ENCODE measurements at places on chromosomes 3 and 15.

DNA sequence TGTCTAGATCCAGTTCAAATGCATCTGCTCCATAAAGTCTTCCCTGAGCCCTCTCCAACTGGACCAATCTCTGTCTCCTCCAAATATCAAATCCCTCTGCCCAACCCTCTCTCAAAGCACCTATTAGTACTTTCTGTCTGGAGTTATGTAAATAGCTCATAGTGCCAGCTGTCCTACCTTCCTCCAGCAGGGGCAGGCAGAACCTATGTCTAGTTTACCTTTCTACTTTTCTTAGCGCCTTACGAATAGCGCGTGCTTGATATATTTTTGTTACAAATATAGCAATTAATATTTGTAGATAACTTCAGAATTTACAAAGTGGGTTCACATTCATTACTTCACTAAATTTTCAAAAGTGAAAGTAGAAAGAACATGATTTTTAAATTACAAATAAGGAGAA lies 14.0 kb upstream of the CCDC80 start:
- DNase-seq = no peak

- no peak for DNase-seq
Measured at GRCh38 chr3:157523814-157524213, 20.6 kb upstream of the VEPH1 start.

GRCh38 chr15:82730022-82730530 lies 20.4 kb upstream of the AP3B2 start:
- no peak for DNase-seq

GRCh38 chr3:47409688-47410416 lies 29.0 kb downstream of the PTPN23 start:
- no peak for DNase-seq

- no peak for DNase-seq
Measured at GRCh38 chr3:70829092-70829491, 516.7 kb upstream of the MDFIC2 start.

GRCh38 chr15:92583096-92584034 lies 72.2 kb downstream of the FAM174B start:
- DNase-seq = no peak

- DNase-seq = no peak
Measured at GRCh38 chr3:51687431-51688205, 16.6 kb downstream of the TEX264 start.

DNA sequence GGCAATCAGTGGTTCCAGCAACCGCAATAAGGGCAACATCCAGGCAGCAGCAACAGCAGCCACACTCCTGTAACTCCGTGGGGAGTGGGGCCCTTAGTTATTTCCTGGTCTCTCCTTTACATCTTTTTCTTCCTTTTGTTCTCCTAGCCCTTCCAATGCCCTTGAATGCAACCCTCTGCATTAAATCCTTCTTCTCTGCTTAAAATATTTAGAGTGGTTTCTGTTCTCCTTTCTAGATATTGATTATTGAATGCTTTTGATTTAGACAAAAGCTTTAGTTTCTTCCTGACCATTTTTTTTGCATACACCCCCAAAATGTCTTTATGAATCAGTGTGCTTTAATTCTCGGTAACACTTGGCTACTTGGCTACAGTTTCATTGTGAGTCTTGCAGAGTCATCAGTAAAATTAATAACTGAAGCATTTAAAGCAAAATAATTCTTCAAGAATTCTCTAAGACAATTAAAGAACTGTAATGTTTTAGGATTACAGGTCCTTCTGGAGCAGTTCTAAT lies 586.1 kb downstream of the MECOM start:
- DNase-seq = no peak

DNA sequence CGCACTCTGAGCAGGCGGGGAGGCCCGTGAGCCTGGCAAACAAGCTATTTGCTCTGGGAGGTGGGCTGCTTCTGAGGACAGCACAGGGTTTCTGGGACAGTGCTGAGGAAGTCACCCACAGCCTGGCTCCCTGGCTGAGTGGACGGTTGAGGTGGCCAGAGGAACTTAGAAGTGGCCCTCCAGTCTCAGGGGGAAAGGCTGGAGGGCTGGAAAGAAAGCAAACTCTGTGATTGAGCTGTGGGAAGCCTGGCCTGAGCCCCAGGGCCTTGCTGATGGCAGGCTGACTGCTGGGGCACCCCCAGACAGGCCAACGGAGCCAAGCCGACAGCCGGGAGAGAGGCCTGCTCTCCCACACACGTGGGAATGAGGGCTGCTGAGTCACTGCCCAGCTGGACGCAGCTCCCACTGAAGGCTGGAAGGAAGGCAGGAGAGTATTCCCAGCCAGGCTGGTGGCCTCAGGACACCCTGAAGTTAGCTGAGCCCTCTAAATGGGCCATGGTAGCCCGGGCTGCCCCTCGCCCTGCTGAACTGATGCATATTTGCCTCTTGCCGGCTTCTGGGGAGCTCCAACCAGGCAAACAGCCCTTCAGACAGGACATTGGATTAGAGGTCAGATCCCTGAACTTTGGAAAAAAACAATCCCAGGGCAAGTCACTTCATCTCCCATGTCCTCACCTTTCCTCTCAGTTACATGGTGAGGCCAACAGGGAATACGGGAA lies 98.0 kb upstream of the TLE3 start:
- no peak for DNase-seq

- DNase-seq = no peak
Measured at GRCh38 chr3:52217409-52217805, 8.0 kb downstream of the TLR9 start.

- DNase-seq = no peak
Measured at GRCh38 chr3:127817406-127817841, 4.9 kb downstream of the MGLL start.

- DNase-seq = no peak
Measured at GRCh38 chr3:169387751-169388696, 275.5 kb downstream of the MECOM start.

GRCh38 chr15:78035861-78036476 lies 41.5 kb downstream of the TBC1D2B start:
- DNase-seq = no peak

- no peak for DNase-seq
Measured at GRCh38 chr15:68427366-68427765, 4.6 kb downstream of the ITGA11 start.

DNA sequence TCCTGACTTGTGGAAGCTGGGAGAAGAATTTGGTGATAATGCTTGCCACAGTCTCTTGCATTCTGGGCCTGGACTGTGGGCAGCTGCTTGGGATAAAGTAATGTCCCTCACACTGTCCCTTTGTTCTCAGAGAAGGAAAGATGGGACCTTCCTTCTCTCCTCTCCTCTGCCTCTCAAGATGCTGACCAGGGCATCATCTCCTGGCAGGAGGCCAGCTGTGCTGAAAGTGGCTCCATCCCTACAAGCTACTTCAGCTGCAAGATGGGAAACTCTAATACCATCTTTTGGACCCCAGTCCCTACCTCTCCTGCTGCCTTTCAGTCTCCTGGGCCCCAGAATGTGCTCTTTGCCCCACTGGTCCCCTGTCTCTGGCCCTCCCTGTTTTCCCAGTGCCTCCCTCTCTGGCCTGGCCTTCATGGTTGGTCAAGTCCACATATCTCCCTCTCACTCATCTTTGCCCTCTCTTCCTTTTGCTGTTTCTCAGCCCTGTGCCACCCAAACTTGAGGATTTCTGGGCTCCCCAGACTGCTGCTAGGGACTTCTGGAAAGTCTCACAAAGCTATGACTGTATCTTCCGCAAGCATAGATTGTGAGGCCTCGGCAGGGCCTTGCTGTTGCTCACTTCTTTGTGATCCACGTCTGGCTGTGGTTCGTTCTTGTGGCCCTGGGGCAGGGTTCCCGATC lies 7.1 kb upstream of the SLC6A20 start:
- no peak for DNase-seq

GRCh38 chr3:19348941-19349564 lies 200.7 kb downstream of the KCNH8 start:
- DNase-seq = no peak

DNA sequence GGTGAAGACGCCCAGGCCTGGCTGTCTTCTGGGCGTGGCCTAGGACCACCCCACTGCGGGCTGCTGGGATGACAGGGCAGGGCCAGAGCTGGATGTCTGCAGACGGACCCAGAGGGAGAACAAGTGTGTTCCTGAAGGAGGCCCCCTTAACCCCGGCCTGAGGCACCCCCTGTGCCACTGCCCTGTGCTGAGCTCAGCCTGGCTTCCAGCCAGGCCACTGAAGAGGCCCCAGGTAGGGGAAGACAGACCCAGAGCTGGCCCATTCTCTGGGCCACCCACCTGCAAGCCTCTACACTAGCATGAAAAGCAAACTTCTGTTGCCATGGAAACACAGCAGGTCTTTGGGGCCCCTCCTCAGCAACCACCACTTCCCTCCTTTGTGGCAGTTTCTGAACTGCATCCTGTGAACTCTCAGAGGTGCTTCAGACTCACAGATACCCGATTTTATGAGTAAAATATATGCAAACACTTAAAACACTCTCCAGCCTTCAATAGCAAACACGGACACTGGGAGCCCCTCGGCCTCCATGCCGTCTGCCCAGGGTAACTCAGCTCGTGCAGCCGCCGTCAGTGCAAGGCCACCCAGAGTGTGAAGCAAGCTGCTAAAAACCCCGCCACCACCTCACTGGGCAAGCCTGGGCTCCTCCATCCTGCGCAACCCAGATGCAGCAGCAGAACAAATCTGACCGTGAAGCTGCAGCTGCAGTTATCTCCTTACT lies 42.5 kb downstream of the CMTM6 start:
- DNase-seq = peak; percentile 76

- no peak for DNase-seq
Measured at GRCh38 chr15:35173444-35174118, 88.5 kb upstream of the NANOGP8 start.

DNA sequence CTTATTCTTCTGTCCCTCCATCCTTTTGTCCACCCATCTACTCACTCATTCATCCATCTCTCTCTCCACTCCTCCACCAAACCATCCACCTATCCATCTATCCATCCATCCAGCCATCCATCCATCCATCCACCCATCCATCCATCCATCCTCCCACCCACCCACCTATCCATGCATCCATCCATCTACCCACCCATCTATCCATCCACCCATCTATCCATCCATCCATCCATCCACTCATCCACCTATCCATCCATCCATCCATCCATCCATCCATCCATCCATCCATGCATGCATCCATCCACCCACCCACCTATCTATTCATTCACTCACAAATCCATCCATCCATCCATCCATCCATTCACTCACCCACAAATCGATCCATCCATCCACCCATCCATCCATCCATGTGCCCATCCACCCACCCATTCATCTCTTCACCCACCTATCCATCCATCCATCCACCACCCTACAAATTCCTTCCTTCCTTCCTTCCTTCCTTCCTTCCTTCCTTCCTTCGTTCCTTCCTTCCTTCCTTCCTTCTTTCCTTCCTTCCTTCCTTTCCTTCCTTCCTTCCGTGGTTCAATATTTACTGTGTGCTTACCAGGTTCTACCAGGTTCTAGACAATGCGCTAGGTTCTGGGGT lies 17.3 kb downstream of the ATP2B2 start:
- no peak for DNase-seq

DNA sequence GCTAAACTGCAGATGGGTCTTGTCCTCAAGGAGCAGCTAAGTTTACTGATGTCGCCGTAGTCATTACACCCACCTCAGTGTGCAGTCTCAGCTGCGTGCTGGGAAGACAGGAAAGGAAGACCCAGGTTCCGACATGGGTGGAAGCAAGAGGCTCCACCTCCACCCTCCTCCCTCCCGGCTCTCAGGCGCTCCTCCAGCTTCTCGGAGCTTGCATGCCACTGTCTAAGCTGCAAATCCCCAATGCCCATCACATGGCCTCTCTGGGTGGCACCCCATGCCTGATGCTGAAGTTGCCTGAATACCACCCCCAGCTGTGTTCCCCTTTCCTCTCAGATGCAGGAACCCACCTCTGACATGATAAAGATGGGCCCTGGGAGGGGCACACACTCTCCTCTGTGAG lies 58.5 kb downstream of the MGLL start:
- DNase-seq = no peak

- no peak for DNase-seq
Measured at GRCh38 chr3:39136533-39137434, 16.6 kb downstream of the CSRNP1 start.

- DNase-seq = no peak
Measured at GRCh38 chr3:133742351-133743091, 3.7 kb upstream of the TF start.

GRCh38 chr3:16462679-16463078 lies 50.8 kb downstream of the RFTN1 start:
- DNase-seq = no peak

DNA sequence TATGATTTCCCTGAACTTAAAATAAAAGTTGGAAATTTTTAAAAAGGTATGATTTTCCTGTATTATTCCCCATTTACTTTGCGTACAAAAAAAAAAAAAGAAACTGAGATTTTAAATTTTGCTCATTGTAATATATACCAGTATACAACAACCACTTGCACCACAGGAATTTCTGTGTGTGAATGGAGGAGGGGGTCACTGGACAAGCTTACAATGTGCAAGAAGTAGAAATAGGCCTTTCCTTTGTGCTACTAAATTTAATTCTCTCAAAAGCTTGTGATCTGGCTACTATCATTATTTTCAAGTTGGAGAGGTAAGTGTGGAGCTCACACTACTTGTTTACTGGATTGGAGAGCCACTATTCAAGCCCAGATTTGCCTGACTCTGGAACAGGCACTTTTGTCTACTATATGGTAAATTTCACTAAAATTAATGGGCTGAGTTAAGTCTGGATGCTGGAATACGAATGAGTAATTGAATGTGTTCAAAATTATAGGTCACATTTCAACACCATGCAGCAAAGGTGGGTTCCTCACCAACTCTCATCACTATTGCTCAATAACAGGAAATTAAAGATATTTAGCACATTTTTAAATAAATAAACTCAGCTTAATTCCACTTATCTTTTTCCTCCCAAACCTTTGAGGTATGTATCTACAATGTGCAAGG lies 148.0 kb upstream of the MBNL1 start:
- DNase-seq = no peak

- DNase-seq = peak; percentile 5
Measured at GRCh38 chr3:58532794-58533220, 4.2 kb downstream of the ACOX2 start.

DNA sequence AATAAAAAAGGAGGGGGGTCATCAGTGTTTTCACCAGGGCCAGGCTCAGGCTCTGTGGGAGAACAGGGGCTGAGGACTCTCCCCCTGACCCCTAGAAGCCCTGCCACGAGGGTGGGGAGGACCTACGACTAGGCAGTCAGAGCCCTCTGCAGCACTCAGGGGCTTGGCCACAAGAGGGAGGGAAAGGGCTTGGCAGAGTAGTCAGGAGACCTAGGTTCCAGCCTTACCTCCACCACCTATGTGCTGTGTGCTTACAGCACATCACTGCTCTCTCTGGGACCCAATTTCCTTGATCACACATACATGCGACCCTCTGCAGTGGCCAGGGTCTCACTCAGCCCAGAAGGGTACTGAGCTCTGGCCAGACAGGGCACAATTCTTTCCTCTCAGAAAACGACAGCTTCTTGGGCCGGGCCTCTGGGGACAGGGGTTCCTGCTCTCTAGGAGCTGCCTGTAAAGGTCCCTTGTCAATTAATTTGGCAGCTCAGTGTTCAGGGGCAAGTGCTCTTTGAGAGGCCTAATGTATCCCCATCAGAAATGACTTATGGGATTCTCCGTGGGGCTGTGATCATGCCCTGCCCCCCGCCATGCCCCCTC lies 16.4 kb upstream of the SKIC8 start:
- DNase-seq = no peak

Measured in NCI-H1105 treated with DMSO at 0.1 percent for 48 hours (cell line).